Thymus (tissue), 14 donors: ENCODE measurements at places on chromosomes 2 and 18.

- no peak for DNase-seq
Observed at GRCh38 chr2:60746318-60746717, 9.8 kb upstream of the PAPOLG start.

GRCh38 chr18:69215161-69215560, 185.5 kb upstream of the DOK6 start:
- DNase-seq: no peak

DNA sequence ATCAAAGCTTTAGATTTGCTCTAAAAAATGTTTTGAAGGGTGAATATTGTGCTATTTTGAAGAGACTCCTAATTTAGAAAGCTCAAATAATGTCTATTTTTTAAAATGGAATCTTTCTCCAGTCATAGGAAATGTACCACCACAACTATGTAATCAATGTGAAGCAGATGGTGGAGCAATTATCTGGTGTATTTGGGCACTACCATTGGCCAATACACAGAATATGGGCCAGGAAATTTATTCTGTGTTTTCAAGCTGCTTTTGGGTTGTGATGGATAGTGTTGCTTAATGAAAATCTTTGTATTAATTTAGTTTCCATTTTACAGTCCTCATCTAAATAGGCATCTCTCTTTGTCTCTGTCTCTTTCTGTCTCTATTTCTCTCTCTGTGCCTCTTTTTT, 17.1 kb upstream of the VWC2L start:
- DNase-seq: no peak

GRCh38 chr2:179932786-179933185, 71.4 kb upstream of the ZNF385B start:
- DNase-seq: no peak
